Activated T-helper 17 cell treated with anti-CD3 and anti-CD28 coated beads, Interleukin-2, amount 50 U/mL, for 72 hours (primary cell): ENCODE measurements at places on chromosomes 6 and 20. TPM values are rescaled to one million over a fixed set of nuclear protein-coding genes. Genes with fewer than 3 reads are reported as not detected.

DNA sequence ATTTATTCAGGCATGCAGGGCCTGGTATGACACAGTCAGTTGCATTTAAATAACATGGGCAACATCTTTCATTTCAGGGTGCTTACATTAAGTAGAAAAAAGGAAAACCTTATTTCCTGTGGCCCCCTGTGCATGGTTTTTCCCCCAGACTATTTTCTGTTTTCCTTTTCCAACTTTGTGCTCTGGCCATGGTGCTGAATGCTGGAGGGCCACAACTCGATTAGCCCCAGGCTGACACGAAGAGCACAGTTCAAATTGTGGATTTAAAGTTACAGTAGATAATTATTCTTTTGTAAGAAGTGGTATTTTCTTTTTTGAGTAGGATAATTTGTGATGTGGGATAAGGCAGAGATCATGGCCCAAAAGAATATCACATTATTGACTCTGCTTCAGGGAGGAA, 332.0 kb downstream of the HAO1 start:
- no peak for ATAC-seq

DNA sequence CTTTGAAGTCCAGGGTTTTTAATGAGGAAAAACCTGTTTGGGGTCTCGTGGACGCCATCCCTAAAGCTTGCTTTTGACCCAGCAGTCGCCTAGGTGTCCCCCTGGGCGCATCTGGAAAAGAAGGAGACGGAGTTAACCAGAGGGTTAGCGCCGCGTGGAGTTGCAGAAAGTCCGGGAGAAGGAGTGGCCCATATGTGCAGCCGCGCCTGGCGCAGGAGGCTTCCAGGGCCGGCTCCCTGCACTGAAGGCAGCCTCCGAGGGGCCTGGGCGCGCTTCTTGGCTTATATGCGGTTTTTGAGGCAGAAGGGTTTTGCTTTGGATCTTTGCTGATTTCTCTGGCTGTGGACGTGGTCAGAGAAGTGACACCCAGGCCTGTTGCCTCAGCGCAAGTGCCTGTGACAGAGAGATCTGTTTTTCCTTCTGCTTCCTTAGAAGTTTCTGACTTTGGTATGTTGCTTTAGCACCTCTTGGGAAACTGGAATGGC, 987 bp downstream of the TMEM181 start:
- no peak for ATAC-seq

The C6orf58 gene
- total RNA-seq: not detected

GRCh38 chr6:5303682-5304081, 42.4 kb downstream of the FARS2 start:
- no peak for ATAC-seq

DNA sequence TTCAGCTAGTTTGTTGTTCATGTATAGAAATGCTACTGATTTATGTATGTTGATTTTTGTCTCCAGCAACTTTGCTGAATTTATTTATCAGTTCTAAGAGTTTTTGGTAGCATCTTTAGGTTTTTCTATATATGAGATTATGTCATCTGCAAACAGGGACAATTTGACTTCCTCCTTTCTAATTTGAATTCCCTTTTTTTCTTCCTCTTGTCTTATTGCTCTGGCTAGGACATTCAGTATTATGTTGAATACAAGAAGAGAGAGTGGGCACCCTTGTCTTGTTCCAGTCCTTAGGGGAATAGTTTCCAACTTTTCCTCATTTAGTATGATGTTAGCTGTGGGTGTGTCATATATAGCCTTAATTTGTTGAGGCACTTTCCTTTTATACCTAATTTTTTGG, 58.2 kb downstream of the CDH26 start:
- no peak for ATAC-seq

The MYMX gene
- not detected for total RNA-seq

DNA sequence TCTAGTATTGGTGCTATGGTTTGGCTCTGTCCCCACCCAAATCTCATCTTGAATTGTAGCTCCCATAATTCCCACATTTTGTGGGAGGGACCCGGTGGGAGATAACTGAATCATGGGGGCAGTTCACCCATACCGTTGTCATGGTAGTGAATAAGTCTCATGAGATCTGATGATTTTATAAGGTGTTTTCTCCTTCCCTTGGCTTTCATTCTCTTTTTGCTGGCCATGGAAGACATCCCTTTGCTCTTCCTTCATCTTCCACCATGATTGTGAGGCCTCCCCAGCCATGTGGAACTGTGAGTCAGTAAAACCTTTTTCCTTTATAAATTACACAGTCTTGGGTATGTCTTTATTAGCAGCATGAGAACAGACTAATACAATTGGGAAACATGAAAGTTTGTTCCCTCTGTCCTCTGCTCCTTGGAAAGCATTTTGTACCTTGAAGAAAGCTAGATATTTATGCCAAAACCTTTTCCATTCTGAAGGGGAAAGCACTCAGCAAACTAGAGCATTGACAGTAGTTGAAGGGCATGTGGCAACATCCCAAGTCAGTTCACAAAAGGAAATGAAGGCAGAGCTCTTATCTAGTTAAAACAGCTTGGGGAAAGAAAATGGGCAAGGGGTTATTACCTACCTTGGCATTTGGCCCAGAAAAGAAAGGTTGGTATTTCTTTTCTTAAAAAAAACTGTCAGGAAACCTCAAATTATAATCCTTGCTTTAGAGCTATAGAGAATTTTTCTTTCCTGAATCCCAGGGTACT, 10.7 kb upstream of the TNFAIP3 start:
- ATAC-seq: no peak

GRCh38 chr6:157412791-157413190, 31.8 kb downstream of the ZDHHC14 start:
- ATAC-seq: no peak

- no peak for ATAC-seq
These were observed 597.1 kb downstream of the EPHA7 start for GRCh38 chr6:92822222-92822621.

DNA sequence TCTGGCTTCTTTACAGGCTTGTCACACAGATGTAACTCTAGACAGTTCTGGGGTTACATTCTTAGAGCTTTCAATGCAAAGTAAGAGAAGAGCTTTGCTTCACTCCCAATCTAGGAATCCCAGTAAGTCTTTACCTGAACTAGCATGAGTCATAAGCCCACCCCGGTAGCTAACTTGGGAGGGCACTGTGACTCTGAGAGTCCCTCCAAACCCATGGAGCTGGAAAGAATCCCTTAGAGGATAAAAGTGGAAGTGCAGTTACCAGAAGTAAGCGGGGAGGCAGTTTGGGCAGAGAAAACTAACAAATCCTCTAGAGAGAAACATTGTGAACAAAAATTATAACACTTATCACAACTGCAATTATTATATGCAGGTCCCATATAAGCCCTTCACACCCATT, 84.0 kb upstream of the SMLR1 start:
- ATAC-seq: no peak

DNA sequence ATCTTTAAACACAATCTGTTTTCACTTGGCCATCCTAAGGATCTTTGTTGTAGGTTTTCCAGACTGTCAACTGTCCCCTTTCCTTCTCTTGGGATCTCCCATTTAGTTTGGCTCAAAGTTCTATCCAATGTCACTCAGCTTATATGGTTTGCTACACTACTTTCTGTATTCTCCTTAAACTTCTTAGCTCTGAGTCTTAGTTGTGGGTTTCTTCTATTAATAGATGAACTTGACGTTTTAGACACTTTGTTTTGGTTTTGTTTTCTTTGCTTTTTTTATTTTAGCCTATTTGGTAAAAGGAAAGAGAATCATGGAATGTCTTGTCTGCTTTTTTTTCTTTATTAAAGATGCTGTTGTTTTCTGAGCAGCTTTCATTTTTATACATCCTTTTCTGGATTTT, 11.4 kb downstream of the RMND1 start:
- no peak for ATAC-seq

The PNLDC1 gene
- 0.82 TPM for total RNA-seq

- ATAC-seq: no peak
These were observed 1.0 kb downstream of the MRPS26 start for GRCh38 chr20:3046677-3047462.

- peak; percentile 53 for ATAC-seq
These were observed 753 bp upstream of the PERP start for GRCh38 chr6:138107752-138108592.

- ATAC-seq: no peak
These were observed 37.0 kb downstream of the MDFI start for GRCh38 chr6:41675176-41675775.

GRCh38 chr6:82246802-82247504, 591 bp downstream of the IBTK start:
- peak; percentile 20 for ATAC-seq

DNA sequence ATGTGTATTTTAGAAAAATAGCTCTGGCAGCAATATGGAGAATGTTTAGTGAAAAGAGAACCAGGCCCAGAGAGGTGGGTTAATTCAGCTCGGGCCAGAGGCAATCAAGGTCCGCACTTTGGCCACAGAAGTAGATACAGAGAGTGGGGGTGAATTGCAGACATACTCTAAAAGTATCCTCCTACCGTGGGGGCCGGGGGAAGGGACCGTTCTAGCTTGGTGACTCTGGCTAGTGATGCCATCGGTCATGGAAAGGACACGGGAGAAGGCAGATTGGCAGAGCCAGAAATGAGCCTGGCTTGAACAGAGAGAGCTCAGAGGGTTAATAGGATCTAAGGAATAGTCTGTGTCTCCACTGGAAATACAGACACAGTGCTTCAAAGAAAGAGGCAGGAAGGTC, 173.1 kb downstream of the MTHFD1L start:
- no peak for ATAC-seq

The HSPA1L gene
- total RNA-seq: 2.7 TPM

The GINS1 gene
- 31.1 TPM for total RNA-seq

- ATAC-seq: no peak
These were observed 197.4 kb downstream of the JARID2 start for GRCh38 chr6:15443119-15443830.

DNA sequence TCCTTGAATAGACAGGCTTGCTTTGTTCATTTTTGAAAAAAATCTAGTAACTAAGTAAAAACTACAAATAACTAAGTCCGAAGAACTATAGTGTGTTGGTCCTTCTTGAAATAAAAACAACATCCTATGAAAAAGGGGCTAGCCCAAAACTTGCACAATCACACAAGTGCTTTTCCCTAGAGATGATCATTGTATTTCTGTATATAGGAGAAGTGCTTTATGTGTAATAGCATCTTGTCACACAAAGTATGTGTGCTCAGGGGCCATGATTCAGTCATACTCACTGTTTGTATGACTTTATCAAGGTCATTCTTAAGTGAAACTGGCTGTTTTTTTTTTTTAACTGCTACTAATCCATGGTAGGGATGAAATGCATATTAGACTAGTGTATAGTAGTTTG, 179.8 kb downstream of the DTNBP1 start:
- ATAC-seq: peak; percentile 61

The LINC00237 gene
- total RNA-seq: not detected

The RIOK1 gene
- 48.9 TPM for total RNA-seq

The GFOD1 gene
- total RNA-seq: 1.1 TPM

- no peak for ATAC-seq
These were observed 487 bp upstream of the BMP6 start for GRCh38 chr6:7725412-7725811.

DNA sequence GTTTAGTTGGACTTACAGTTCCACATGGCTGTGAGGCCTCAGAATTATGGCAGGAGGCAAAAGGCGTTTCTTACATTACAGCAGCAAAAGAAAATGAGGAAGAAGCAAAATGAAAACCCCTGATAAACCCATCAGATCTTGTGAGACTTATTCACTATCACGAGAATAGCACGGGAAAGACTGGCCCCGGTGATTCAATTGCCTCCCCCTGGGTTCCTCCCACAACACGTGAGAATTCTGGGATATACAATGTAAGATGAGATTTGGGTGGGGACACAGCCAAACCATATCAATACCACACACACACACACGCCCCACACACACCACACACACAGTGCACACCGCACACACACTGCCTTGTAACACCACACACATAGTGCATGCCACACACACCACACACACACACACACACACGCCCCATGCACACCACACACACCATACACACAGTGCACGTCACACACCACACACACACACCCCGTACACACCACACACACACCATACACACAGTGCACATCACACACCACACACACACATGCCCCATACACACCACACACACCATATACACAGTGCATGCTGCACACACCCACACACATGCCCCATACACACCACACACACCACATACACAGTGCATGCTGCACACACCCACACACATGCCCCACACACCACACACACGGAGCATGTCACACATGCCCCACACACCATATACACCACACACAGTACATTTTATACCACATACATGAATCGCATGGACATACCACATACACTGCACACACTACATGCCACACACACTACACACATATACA, 310.5 kb downstream of the TAF4 start:
- ATAC-seq: no peak

The ZCCHC3 gene
- total RNA-seq: 16.6 TPM

The SIRPB1 gene
- 0.24 TPM for total RNA-seq

The CCDC28A gene
- 28.2 TPM for total RNA-seq

The CENPB gene
- 42.3 TPM for total RNA-seq

DNA sequence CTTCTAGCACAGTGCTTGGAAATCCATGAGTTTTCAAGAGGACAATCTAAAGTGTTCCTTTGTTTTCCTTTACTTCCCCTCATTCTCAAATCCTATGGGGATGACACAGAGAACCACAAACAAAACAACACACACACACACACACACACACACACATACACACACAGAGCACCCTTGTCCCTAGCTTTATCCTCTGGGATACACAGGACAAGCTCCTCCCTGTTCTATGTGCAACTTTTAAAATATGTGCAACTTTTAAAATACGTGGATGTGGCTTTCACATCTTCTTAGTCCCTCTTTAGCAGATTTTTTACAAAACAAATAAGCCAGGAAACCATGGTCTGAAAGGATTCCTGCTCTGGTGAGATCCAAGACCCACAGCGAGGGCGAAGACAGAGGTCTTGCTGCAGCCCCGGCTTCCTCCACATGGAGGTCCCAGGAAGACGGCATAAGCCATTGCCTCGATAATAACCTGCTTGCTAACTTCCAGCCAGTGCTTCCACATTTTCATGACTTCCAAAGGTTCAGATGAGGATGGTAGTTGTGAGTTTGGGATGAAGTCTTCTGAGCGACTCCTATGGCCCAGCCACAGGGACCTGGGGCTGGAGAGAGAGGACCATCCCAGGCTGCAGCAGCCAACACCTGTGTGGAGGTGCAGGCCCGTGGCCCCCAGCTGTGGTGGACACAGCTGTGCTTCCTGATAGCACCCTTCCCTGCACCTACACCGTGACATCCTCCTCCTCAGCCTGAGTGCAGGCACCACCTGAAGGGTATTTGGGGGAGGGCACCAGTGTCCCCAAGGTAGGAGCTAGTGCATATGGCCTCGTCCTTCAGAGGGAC, 62.8 kb upstream of the CD93 start:
- no peak for ATAC-seq
